ENCODE measurements at places on chromosomes 12 and 14.

GRCh38 chr12:13340149-13340548 is 143.6 kb downstream of the EMP1 start:
- DNase-seq: no peak

GRCh38 chr12:99334285-99335056 is 313.1 kb upstream of the GARIN6 start:
- DNase-seq: no peak

DNA sequence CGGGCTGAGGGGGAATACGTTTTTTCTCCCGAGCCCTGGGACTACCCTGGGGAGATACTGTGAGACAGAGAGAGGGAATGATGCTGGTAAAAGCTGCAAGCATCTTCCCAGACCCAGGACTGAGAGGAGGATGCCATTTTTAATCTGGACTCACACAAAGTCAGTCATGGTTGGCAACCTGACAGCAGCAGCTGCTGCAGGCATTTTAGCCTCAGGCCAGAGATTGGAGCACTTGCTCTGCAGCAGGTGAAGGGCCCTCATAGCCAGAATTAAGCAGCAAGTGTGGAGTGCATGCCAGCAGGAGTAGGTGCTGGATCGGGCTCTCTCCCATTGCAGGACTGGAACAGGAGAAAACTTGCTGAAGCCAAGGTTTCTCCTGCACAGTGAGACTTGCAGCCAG is 361.1 kb upstream of the CLEC14A start:
- no peak for DNase-seq

GRCh38 chr14:66514213-66514612 is 6.3 kb downstream of the GPHN start:
- no peak for DNase-seq

DNA sequence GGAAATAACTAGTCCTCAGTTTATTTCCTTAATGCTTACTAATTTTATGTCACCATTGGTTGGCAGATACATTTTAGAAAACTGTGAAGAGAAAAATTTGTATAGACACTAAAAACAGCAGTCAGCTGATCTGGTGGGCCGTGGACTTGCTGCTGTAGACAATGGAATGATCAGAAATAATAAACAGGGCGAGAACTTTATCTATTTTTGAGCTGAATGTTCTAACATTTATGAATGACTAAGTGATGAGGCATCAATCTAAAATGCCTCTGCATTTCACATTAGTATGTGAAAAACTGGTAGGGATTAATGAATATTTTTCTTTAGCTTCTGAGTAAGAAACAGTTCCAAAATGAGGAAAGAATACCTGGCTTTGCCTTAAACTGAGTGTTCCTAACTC is 24.8 kb upstream of the PKP2 start:
- DNase-seq: no peak

- DNase-seq: no peak
Measured at GRCh38 chr14:98725191-98725590, 546.8 kb downstream of the BCL11B start.

- DNase-seq: no peak
Measured at GRCh38 chr12:104006929-104007328, 41.3 kb downstream of the TDG start.

DNA sequence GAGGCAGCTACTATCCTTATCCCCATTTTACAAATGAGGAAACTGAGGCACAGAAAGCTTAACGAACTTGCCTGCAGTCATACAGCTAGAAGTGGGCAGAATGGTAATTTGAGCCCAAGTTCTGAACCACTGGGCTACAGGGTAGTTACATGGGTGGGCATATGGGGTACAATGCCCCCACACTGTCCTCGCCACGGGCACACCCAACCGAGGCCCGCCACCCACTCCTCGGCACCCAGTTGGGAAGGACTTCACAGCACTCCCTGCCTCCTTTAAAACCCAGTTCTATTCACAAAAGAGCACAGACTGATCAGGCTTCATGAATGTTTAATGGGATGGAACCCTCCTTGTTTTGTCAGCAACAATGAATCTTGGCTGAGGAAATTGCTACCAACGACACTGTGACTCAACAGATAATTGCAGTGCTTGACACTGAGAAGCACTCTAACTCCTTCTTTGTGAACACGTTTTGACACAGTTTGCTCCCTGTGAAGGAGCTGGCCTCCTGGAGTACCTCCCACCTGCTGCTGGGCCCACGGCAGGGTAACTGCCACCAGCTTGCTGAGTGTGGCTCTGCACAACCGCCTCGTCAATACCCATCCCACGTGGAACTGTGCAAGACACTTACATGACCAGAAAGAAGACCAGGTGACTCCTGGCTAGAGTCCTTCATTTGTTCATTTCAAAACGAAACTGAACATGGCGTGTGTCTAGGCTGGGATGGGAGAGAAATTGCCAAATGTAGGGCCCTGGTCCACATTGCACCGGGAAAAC is 63.5 kb downstream of the CLMN start:
- DNase-seq: no peak

GRCh38 chr14:100402631-100403030 is 79.5 kb downstream of the SLC25A47 start:
- no peak for DNase-seq

GRCh38 chr14:55073856-55074255 is 22.4 kb downstream of the MAPK1IP1L start:
- no peak for DNase-seq

GRCh38 chr12:46360908-46361666 is 11.5 kb downstream of the SLC38A2 start:
- DNase-seq: no peak

DNA sequence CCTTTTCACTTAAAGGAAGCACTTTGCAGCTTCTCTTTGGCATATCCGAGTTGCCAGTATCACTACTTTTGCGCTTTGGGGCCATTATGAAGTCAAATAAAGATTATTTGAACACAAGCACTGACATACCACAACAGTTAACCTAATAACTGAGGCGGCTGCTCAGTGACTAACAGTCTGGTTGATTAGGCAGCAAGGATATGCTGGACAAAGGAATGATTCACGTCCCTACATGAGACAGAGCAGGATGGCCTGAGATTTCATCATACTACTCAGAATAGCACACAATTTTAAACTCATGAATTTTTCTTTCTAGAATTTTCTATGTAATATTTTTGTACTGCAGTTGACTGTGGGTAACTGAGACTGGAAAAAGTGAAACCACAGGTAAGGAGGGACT is 56.9 kb upstream of the E2F7 start:
- no peak for DNase-seq

DNA sequence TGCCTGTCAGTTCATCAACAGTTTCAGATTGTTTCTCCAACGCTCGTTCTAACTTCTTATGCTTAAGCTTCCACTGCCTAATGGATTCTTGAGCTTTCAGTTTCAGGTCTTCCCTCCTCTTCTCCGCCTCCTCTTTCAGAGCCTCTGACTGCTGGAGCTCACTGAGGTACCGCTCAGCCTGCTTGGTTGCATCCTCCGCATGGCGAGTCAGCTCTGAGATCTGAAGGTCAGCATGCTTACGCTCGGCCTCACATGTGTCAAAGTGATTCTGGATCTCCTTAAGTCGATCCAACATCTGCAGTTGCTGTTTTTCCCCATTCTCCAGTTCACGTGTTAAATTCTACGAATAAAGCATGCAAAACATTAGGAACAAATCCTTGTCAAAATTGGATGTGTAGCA is 148.8 kb downstream of the CEP128 start:
- no peak for DNase-seq

- no peak for DNase-seq
Measured at GRCh38 chr12:57741844-57742738, 2.7 kb upstream of the TSPAN31 start.

- no peak for DNase-seq
Measured at GRCh38 chr14:58972233-58973017, 216.0 kb upstream of the DAAM1 start.

DNA sequence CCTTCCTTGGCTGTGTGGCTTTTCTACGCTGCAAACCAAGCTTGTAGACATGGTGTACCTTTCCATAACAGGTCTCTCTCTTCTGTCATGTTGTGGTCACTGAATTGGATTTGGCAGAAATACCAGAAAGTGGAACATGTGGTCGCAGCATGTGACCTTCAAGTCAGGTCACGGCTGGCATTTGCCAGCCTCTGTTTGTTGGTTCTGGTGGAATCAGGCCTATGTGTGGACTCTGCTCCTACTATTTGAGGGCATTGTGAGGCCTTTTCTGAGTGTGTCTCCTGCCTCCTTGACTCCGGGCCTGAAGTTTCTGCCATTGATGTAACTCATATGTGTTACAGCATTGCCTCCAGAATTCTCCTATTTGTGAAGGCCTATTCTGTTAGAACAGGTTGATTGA is 116.7 kb downstream of the CACNA1C start:
- DNase-seq: no peak

DNA sequence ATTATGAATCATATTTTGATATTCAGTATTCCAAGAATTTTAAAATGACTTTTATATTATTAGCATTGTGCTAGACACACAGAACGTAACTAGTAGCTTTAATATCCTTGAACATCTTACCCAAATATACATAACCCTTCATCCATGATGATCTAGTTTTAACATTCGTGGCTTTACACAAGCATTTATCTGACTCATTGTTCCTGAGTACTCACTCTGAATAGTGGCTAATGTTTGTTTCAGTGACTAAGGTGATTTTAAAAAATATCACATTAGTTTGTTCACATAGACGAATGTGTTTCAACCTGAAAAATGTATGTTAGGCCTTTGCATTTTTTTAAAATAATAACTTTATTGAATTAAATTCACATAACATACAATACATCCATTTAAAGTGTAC is 80.0 kb upstream of the PTPRQ start:
- no peak for DNase-seq

GRCh38 chr12:67078957-67079356 is 190.2 kb upstream of the CAND1 start:
- no peak for DNase-seq

GRCh38 chr12:127428420-127428819 is 838.5 kb upstream of the TMEM132C start:
- DNase-seq: no peak

GRCh38 chr12:4118017-4118510 is 155.5 kb upstream of the CCND2 start:
- no peak for DNase-seq

- DNase-seq: no peak
Measured at GRCh38 chr12:52266514-52266913, 7.9 kb upstream of the KRT86 start.

- no peak for DNase-seq
Measured at GRCh38 chr12:91104812-91105466, 6.4 kb downstream of the LUM start.

DNA sequence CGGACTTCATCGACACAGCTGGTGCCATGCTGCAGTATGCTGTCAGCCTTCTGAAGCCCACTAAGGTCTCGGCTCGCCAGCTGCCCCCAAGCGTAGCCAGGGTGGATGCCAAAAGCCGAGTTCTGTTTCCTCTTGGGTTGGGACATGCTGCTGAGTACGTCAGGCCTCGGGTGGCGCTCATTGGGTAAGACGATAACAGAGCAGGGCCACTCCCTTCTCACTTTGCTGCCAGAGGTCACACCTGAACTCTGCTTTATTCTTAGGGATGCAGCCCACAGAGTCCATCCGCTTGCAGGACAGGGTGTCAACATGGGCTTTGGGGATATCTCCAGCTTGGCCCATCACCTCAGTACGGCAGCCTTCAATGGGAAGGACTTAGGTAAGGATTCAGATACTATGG is 11.1 kb downstream of the COQ6 start:
- DNase-seq: no peak

DNA sequence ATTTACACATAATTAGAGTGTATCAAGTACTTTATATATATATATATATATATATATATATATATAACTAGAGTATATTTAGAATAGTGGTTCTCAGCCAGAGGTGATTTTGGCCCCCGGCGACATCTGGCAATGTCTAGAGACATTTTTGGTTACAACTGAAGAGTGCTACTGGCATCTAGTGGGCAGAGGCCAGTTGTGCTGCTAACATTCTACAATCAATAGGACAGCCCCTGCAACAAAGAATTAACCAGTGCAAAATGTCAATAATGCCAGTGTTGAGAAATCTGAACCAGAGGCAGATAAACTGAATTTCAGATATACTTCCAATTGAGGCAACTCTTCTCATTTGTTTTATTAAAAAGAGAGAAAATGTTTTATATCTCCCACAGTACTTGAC is 8.9 kb downstream of the GTF2A1 start:
- DNase-seq: no peak

DNA sequence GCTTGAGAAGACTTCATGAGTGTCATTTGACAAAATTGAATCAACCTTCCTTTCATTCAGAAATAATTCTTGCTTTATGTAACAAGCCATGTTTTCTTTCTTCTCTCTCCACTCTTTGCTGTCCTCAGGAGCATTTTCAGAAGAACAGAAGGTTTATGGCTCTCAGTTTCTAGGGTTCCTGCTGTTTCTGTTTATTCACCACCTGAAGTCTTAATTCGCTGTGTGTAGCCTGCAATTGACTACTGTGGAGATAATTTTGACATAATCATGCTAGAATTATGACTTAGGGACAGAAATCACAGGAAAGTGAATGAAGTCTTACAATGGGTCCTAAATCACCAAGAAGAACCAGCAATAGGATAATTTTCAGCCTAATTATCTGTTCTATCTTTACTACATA is 7.2 kb upstream of the PLEKHG7 start:
- DNase-seq: no peak

- DNase-seq: no peak
Measured at GRCh38 chr12:89731614-89732013, 23.0 kb upstream of the ATP2B1 start.

- no peak for DNase-seq
Measured at GRCh38 chr14:50318031-50318626, 6.0 kb downstream of the DMAC2L start.

DNA sequence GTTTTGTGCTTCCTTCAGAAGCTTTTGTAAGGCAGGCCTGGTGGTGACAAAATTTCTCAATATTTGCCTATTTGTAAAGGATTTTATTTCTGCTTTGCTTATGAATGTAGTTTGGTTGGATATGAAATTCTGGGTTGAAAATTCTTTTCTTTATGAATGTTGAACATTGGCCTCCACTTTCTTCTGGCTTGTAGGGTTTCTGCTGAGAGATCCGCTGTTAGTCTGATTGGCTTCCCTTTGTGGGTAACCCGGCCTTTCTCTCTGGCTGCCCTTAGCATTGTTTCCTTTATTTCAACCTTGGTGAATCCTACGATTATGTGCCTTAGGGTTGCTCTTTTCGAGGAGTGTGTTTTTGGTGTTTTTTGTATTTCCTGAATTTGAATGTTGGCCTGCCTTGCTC is 58.2 kb downstream of the NUBPL start:
- no peak for DNase-seq

- peak; percentile 25 for DNase-seq
Measured at GRCh38 chr12:19624491-19624890, 185.2 kb downstream of the AEBP2 start.
